ENCODE measurements at places on chromosomes 13 and 19.

GRCh38 chr13:79519255-79519654 lies 38.3 kb downstream of the NDFIP2 start:
- no peak for DNase-seq

DNA sequence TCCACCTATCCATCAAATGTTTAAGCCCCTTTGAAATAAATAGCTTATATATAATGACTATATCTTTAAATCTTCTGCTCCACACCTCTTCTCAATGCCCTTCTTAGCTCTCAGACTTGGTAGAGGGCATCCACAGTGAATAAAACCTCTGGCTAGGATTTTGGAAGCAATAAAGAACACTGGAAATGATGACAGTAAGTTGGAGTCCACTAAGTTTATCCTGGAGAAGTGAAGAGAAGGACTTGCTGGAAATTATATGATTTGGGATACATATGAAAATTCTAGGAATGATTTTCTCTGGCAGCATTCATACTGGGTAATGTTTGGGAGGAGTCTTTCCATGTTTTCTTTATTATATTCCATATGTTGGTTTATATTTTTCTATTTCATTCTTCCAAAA lies 133.5 kb upstream of the KL start:
- no peak for DNase-seq

DNA sequence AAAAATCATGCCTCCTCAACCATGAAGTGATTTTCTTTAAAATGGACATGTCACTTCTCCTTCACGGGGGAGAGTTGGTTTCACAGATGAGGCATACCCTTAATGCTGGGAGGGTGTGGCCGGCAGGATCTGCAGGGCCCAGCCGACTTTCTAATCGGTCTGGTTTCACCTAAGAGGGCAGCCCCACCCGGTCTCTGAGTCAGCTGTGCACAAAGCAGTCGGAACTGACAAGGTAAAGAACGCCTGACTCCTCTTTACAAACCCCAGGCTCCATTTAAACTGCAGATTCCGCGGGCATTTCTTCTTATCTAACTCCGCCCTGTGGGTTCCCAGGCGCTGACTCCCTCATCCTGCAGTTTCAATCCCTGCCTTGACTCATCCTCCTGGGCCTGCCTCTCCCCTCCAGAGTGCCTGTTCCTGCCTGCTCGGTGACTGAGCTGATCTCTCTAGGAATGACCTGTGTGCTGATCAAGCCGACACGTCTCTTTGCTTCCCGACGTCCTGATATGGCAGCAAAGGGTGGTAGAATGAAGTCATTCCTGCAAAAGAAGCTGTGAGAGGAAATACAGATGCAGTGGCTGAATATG lies 63.4 kb downstream of the EFNB2 start:
- DNase-seq: no peak

DNA sequence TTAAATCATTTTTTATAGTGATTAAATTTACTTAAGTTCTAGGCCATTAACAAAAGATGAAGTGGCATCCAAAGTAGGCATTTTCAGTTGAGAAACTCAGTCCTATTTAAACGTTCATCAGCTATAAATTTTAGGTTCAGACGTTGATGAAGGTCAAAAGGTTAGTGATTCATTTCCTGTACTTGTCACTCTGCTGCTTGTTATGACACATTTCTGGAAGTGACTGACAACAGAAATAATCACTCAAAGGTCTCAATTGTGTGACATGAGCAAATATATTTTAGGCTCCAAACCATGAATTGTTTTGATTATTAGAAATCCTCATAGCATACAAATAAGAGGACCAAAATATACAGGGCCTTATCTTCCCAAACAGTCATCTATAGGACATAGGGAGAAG lies 10.3 kb upstream of the EDNRB start:
- DNase-seq: no peak

DNA sequence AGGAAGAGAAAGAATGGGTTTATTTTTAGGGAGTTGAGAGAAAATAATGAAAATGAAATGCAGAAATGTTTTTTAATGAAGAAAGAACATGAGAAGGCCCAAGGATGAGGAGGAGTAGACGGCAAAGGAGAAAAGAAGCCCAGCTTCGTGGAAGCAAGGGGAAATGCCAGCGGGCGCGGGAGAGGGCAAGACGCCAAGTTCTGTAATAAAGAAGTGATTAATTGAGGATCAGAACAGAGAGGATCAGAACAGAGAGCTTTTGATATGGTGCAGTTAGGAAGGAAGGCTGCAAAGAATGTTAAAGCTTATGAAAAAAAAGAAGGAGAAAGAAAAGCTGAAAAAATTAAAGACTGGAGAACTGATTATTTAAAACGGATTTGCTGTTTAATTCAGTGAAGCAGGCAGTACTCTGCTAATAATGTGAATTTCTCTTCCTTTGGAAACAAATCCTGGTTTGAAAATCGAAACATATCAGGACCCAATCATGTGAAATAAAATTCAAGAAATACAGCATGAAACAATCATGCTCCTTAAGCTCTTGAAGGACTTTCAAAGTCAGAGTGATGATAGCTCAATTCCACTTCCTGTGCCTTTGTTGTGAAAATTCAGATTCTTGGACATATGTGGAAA lies 99.3 kb upstream of the SOX1 start:
- DNase-seq: no peak

GRCh38 chr19:47019431-47020041 lies at the start of gene NPAS1:
Gene NPAS1, plus strand, starts transcription at chr19:47019837. Its CDS starts 1,211 bp downstream, at chr19:47021048.
- no peak for DNase-seq

GRCh38 chr13:22062478-22063205 lies 391.8 kb downstream of the FGF9 start:
- DNase-seq: no peak

- no peak for DNase-seq
Observed at GRCh38 chr13:20446405-20446804, 79.3 kb downstream of the CRYL1 start.

- no peak for DNase-seq
Observed at GRCh38 chr19:30731591-30731990, 359.4 kb downstream of the ZNF536 start.

DNA sequence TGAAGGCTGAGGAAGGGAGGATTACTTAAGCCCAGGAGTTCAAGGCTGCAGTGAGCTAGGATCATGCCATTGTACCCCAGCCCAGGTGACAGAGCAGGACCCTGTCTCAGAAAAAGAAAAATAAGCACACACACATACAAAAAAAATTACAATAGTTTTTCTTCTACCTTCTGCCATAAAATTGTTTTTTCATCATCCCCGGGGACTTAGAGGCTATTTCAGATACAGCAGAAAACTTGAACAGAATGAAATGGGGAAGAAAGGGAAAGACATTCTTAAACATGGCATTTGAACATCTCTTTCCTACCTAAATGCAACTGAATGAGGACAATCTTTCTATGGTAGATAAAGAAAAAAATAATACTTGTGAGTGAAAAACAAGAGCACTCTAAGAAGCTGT lies 109.1 kb downstream of the KCTD12 start:
- DNase-seq: no peak

DNA sequence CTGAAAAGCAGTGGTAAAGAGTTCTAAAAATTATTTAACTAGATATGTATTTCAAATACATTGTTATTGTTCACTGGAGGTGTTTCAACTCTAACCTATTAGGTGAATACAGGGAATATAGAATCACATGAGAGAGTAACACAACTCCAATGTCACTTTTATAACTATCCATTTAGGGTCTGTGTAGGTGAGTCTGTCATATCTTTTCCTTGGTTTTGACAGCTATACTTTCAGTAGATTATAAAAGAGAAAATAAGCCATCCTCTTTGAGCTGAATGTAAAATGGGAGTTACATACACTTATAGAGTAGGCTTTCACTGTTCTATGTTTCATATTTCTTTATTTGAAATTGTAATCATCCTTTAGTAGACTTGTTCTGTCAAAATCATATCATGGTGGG lies 2321.0 kb downstream of the PCDH9 start:
- DNase-seq: no peak

DNA sequence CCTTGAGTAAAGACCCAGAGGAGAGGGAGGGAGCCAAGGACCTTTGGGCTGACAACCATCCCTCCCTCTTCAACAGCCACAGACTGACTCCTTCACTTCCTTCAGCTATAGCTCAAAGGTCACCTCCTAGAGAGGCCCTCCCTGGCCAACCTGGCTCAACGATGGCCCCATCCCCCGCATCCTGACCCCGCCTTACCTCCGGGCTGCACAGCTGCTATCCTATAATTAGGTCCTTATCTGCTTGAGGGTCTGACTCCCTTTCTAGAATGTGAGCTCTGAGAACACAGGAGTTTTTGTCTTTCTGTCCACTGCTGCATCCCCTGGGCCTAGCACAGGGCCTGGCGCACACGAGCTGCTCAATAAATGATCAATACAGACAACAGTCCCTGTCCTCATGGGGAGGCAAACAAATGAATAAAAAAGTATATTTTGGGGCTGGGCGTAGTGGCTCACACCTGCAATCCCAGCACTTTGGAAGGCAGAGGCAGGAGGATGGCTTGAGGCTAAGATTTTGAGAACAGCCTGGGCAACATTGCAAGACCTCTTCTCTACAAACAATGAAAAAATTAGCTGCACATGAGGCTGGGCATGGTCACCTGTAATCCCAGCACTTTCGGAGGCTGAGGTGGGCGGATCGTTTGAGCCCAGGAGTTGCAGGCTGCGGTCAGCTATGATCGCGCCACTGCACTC lies 6.6 kb upstream of the LGALS4 start:
- DNase-seq: no peak

- DNase-seq: no peak
Observed at GRCh38 chr13:104869501-104869900, 1666.0 kb downstream of the EFNB2 start.

DNA sequence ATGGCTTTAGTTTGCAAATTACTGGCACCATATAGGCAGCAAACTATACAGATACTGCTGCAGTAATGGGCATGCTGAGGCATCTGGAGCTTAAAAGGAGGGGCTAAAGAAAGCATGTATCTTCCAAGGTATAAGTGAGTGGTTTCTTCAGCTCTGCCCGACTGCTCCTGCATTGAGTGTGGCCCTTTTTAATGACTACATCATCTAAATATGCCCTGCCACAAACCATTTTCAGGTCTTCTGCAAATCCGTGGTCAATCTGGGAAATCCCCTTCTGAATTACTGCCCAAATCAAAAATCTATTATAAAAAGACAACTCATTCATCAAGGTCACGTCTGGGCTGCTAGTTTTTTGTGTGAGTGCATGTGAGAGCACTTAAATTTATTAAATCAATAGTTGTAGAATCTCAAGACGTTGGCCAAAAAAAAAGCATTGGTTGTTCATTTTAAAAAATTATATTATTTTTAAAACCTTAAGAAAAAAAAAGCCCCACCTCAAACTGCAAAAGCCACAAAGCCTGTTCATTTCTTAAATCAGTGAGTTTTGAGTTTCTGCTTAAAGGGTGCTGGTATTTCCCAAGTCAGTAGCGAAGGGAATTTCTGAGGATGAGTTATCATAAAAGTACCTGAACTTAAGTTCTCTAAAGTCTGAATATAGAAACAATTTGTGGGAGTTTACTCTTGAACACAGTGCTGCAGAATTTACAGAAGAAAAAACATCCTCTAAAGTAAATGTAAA lies 16.3 kb downstream of the LCP1 start:
- no peak for DNase-seq

GRCh38 chr19:12983542-12984142 lies 11.6 kb upstream of the NFIX start:
- peak; percentile 15 for DNase-seq

DNA sequence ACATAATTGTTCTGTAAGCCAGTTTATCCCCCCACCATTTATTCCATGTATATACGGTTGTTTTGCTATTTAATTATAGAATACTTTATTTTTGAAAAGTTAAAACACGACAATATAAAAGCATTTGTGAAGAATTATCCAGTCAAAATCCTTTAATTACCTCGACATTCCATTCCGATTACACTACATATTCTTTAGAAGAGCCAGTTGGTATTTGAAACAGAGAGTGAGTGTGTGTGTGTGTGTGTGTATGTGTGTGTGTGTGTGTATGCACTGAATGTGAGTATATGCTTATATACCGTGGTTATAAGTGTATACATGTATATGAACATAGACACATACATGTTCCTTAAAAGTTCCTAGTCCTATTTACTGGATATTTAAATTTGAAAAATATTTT lies 87.8 kb upstream of the KLF5 start:
- no peak for DNase-seq

GRCh38 chr19:40609561-40610395 lies 8.6 kb downstream of the LTBP4 start:
- DNase-seq: peak; percentile 75

- DNase-seq: no peak
Observed at GRCh38 chr13:110942248-110942981, 27.5 kb upstream of the ANKRD10 start.

DNA sequence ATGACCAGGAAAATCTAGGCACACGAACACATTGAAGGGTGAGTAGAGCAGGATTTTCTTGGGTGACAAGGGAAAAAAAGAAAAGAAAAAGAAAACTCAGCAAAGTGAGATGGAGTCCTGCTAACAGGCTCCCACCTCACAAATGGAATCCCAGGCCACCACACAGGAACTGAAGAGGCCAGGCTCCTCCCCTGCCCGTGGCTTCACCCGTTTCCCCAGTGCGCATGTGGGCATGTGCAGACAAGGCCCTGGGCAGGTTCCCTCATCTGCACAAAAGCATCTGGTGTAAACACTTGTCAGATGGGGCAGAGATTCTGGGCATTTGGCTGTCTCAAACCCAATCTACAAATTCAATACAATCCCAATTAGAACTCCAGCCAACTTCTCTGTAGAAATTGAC lies 24.5 kb downstream of the CFAP97D2 start:
- peak; percentile 15 for DNase-seq

DNA sequence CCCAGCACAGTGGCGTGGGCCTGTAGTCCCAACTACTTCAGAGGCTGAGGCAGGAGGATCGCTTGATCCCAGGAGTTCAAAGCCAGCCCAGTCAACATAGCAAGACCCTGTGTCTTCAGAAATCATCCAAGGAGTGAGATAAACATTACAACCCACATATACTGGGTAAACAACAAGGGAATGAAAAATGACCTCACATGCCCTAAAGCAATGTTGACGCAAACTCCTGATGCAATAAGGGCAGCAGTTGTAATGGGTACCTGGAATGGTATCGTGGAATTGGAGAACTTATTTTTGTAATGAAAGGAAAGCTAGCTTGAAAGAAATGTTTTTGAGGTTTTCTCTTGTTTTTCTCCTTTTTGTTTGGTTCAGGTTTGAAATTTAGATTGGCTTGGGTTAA lies 24.5 kb upstream of the LGALS16 start:
- DNase-seq: no peak

DNA sequence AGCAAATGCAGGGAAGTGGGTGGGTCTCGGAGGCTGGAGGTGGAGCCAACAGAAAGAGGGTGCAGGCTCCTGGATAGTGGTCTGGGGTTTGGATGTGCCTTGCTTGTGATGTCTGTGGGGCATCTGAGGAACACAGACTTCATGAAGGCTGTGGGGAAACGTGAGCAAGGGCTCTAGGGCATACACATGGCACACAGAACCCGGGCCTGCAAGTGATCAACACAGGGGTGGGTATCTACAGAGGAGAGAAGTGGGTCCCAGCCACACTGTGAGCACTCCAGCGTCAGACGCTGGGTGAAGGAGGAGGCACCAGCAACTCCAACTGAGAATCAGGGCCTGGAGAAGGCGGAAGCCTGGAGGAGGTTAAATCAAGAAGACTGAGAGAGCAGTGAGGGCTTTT lies 5.4 kb upstream of the UBE2M start:
- DNase-seq: no peak
